ENCODE measurements at places on chromosomes 12 and 14. TPM values are rescaled to one million over a fixed set of nuclear protein-coding genes. Genes with fewer than 3 reads are reported as not detected.

Gene CLEC6A
- not detected for total RNA-seq

Gene TRPV4
- 2.8 TPM for total RNA-seq

Gene NYNRIN
- total RNA-seq, result 13.0 TPM

Gene C14orf39
- total RNA-seq, result not detected

Gene TCL1B
- total RNA-seq, result not detected

Gene BEGAIN
- total RNA-seq, result 0.53 TPM

Gene DAAM1
- total RNA-seq, result 73.9 TPM

Gene GARIN6
- not detected for total RNA-seq

Gene NTN4
- 5.0 TPM for total RNA-seq

Gene NT5DC3
- total RNA-seq, result 32.2 TPM

Gene CEP83
- total RNA-seq, result 25.9 TPM

Gene KCNK13
- 0.12 TPM for total RNA-seq

Gene LRTM2
- not detected for total RNA-seq
